ENCODE measurements at places on chromosomes 5 and 9.
A peak's percentile ranks its signal among the peaks of the same experiment; 100 is the strongest.

- DNase-seq, result no peak
Observed at GRCh38 chr9:98861781-98862504, 54.5 kb downstream of the GALNT12 start.

DNA sequence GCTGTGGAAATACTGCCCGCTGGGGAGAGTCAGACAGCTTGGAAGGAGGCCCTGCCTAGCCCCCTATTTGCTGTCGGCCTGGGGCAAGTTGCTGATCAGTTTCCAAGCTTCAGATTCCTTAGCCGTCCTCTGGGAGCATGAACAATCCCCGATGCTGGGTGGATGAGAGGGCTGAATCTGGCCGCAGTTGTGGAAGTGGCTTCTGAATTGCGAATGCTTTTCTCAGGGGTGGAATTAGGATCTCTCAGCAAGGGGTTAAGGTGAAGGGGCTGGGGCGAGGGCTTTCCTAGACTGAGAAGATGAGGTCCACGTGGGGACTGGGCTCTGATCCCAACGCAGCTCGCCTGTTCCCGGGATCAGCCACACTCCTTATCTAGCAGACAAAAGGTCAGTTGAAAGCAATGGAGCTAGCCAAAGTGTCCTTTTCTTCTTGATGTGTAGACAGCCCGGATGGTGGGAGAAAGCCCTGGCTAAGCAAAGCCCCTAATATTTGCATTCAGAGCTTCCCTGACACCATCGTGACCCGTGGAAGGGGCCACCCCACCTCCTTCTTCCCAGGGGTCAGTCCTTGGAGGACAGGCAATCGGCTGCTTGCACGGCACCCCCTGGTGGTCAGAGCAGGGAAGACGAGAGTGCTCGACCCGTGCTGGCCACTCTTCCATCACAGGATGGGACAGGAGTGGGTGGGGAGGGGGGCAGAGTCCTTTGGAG lies 54.9 kb downstream of the COL15A1 start:
- DNase-seq, result peak; percentile 89

GRCh38 chr5:176677209-176677939 lies 30.1 kb downstream of the TSPAN17 start:
- DNase-seq, result no peak

DNA sequence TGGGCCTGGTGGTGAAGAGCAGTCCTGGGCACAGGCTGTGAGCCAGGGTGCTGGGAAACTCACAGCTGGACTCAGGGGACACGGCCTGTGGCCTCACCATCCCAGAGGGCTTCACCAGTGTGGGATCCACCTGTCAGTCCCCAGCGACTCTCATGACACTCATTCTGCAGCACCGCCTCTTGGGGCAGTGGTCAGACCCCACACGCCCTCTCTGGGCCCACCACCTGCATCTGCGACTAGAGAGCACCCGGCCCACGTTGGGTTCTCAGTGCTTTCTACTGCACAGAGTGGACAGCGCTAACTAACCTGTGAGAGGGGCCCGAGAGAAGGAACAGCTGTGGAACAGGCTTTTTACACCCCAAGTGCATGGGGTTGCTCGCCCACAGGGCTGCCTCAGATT lies 45.8 kb upstream of the GARNL3 start:
- DNase-seq, result no peak

- DNase-seq, result no peak
Observed at GRCh38 chr5:170599756-170600155, 95.9 kb downstream of the KCNIP1 start.

DNA sequence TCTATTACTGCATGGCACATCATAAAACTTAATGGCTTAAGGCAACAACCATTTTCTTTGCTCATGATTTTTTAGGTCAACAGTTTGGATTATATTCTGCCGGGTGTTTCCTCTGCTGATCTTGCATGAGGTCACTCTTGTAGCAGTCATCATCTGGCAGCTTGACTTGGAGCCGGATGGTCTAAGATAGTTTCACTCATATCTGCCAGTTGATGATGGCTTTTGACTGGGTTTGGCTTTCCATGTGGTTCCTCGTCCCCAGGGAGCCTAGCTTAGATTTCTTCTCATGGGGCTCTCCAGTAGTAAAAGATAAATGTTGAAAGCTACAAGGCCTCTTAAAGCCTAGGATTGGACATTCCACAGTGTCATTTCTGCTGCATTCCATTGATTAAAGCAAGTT lies 27.4 kb downstream of the LNPEP start:
- DNase-seq, result no peak

DNA sequence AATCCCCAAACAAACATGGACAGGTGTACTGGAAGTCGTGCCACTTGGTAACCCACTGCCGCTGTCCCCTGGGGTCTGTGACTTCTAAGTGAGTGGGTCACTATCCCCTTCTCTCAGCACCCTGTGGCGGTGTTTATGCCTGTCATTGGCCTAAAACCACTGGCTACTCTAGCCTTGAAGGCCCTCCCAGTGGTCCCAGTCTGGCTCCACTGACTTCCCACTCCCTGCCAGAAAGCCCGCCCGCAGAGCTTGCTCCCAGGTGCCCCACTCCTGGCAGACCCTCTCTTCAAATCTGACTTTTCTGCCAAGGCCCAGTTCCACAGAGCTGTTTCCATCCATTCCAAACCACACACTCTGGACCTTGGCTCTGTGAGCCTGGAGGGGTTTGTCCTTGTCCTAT lies 274.5 kb downstream of the HSPA4 start:
- DNase-seq, result no peak

DNA sequence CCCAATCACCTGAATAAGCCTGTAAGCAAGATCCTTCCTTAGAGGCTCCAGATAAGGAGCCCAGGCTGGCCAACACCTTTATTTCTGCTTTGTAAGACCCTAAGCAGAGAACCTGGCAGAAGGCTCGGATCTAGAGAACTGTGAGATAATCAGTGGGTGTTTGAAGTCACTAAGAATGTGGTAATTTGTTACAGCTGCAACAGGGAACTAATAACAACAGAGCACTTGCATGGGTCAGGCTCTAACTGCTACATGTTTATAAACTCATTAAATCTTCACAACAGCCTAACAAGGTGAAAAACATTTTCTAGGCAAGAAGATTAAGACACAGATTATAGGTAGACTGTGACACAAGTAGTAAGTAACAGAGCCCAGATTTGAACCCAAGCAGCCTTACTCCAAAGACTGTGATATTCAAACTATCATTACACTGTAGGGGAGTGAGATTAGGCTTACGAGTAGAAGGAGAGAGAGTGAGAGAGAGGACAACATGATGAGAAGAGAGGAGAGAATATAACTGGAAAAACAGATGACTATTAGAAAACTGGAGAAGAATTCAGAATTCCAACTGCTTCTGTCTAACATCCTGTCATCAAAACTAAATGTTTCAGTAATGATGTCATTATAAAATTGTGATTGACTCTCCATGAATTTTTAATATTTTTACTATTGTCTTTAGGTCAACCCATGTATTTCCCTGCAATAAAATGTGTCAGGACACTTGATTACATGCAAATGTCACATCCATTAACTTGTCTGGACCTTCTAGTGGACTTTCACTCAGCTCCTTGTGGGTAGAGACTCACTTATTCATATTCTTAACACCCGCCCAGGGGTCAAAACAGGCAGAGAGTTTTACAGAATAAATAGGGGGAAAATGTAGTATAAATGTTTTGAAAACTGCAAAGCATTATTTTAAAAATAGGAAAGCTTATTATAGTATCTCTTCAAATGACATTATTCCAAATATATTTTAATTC lies 290.9 kb upstream of the RGMB start:
- DNase-seq, result no peak

DNA sequence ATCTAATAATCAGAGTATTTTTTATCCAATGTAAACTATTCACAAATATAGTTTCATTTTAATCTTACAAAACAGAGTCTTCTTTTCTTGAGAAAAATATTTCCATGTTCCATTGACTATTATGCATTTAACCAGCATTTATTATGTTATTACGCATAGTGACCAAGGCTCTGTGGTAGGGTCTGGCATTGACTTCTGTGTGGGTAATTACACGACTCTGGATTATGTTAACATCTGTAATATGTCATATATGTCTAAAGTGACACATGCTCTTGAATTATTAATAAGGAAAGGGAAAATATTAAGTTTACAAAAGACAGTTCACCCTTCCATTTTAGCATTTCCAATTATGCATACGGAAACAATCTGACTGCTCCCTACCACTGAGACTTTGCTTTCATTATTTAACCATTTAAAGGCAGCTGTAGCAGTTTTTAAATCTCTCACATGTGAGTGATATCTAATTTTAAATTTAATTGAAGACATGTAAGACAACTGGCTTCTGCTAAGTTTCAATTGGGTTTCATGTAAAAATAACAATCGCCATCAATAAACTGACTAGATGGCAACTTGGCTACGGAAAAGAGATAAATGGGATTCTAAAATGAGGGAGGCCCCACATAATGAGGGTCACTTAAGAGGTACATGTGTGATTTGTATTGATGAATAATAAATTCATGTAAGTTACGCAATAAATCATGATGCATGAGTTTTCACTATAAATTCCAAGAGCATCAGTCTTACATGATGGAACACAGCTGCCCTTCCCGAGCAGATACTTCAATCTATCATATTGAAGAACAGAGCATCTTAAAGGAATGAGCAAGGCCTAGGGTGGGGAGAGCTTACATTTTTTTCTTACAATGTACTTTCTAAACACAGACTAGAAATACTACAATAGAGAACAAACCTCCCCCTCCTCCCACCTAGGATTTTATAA lies 1056.8 kb downstream of the MAT2B start:
- no peak for DNase-seq

DNA sequence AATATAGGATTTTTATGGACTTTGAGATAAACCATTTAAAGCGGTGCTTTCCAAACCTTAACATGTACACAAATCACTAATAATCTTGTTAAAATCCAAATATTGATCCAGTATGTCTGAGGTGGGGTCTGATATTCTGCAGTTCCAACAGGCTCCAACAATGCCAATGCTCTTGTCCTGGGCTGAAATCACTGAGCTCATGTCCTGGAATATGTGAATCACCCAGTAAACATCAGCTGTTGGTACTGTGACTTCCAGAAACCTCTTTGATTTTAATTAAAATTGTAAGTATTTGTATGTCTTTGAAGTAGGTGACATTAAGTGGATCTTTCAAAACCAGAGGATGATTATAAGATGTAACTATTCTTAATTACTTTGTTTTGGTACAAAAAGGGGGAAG lies 52.8 kb upstream of the CAST start:
- DNase-seq, result no peak

Data from activated CD8-positive, alpha-beta memory T cell treated with anti-CD3 and anti-CD28 coated beads, Interleukin-2, amount 50 U/mL, for 48 hours (primary cell).